ENCODE measurements at places on chromosomes 2 and 18.

DNA sequence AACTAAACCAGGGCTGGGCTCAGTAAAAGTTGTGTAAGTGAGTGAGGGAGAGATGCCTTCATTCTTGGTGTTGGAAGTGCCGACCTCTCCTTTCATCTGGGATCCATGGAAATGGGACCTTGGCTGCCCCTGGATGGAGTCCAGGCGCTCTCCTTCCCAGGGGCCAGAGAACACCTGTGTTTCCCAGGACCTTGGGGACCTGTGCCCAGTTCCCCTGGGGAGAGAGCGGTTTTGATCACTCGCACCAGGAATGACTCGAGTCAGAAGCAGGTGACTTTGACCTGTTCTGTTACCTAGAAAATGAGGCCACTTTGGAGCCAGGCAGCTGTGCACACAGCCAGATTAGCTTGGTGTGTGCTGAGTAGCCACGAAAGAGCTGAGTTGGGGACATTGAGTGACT is 97.3 kb downstream of the SH3BP4 start:
- no peak for DNase-seq

DNA sequence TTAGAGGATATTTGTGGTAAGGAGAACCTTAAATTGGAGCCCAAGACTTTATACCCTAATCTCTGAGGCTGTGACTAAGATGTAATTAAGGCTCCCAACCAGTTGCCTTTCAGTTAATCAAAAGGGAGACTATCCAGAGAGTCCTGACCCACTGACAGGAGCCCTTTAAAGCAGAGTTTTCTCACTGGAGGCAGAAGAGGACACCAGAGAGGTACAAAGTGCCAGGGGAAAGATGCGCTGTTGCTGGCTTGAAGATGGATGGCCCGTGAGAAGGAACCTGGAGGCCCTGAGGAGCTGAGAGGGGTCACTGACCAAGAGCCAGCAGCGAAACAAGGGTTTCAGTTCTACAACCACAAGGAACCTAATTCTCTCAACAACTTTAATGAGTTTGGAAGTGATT is 137.3 kb downstream of the TMEM131 start:
- no peak for DNase-seq

DNA sequence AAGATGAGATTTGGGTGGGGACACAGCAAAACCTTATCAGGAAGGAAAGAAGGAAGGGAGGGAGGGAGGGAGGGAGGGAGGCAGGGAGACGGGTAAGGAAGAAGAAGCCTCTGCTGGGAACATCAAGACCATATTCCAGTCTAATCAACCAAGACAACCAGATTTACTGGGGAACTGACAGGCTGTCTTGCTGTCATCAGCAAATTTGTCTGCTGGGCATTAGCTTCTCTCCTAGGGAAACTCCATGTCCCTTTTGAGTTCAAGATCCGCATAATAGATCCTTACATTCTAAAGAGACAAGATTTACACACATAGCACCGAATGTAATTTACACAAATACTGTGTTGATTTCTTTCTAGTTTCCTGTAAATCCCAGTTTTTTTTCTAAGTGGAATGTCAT is 1618.9 kb upstream of the ZEB2 start:
- no peak for DNase-seq

- DNase-seq, result peak; percentile 72
Measured at GRCh38 chr2:214604861-214605260, 194.0 kb downstream of the VWC2L start.

- DNase-seq, result peak; percentile 98
Measured at GRCh38 chr2:128732976-128733431, 414.3 kb upstream of the HS6ST1 start.

GRCh38 chr2:44056947-44057346 is 61.2 kb upstream of the LRPPRC start:
- DNase-seq, result no peak

- no peak for DNase-seq
Measured at GRCh38 chr18:811892-812375, at the start of gene YES1. TSS of gene YES1 (minus strand) at chr18:812242. CDS start at chr18:756827, 55,415 bp downstream.

GRCh38 chr18:24009651-24010333 is 4.8 kb upstream of the TTC39C start:
- no peak for DNase-seq

DNA sequence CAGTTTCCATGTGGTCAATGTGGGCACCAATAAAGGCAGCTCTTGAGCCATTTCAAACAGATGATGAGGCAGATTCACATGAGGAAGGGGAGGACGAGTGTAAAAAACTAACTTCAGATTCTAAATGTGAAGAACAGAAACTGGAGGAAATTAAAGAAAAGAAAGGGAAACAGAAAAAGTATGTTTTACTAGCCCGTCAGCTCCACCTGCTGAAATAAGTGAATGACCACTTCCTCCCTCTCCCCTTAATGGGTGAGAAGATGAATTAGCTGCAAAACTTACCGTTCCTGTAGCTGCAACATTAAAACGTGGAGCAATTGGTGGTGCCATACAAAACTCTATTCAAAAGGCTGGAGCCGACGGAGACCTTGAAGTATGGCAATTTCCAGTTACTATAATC is 203.5 kb downstream of the UXS1 start:
- DNase-seq, result no peak
